Activated T-cell treated with anti-CD3 and anti-CD28 coated beads for 4 hours (primary cell): ENCODE measurements at places on chromosomes 2 and 18.

GRCh38 chr2:128793404-128793803, 474.7 kb upstream of the HS6ST1 start:
- no peak for DNase-seq

DNA sequence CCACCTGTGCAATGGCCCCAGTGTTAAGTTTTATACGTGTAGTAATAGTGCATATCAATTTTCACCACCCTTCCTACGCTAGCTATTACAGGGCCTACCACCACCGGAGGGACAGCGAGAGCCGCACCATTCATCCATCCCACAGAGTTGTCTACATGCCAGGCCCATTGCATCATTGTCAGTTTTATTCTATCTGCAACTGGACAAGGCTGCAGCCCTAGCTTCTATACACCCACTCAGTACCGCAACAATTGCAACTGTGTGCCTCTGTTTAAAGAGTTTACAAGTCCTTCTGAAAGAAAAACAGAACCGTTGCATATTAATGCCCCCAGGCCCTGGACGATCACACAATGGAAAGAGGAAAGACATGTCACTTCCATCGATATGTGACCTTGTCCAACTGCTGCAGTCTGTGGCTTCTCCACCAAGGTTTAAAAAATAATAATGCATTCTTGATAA, 58.6 kb downstream of the ZEB2 start:
- DNase-seq: no peak

GRCh38 chr2:8498994-8499393, 182.9 kb upstream of the ID2 start:
- DNase-seq: no peak

DNA sequence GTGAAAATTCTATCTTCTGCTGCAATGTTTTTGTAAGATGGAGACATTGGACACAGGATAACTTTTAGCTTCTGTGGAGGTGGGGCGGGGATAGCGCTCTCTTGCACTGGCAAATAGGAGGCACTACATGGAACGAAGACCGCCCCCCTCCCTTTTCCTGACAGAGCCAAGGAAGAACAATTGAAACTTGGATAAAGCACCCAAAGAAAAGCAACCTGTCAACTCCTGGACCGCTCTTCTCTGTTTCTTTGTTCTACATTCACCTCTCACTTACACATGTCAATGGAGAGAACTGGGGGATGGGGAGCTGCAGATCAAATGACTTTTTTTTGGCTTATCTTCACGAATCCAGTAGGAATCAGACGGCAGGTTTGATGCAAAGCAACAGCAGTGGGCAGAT, 126.3 kb upstream of the CHAC2 start:
- no peak for DNase-seq

DNA sequence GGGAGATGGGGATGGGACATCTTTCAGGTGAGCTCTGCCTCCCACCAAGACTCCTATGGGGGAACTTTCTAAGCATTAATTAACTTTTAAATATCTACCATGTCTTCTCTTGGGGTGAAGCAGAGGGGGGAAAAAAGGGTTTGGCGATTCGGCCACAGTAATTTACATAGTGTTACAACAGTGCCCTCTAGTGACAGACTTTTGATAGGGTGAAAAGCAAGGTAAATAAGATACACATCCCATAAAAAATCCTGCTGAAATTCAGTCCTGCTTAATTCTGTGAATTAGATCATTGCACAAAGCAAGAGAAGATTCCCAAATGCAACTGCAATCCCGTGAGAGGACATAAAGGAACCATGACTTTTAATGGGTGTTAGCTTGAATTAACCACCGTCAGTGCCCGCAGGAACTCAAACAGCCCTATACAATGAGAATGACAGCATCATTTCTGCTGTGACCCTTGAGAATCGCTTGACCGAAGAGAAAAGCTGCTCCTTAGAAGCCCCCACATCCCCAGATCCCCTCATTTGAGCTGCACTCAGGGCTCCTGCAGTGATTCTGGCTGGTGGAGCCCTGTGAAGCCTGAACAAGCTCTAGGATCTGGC, 32.8 kb downstream of the FAM124B start:
- DNase-seq: no peak

- DNase-seq: no peak
Measured at GRCh38 chr2:172894689-172895387, 159.2 kb downstream of the RAPGEF4 start.

DNA sequence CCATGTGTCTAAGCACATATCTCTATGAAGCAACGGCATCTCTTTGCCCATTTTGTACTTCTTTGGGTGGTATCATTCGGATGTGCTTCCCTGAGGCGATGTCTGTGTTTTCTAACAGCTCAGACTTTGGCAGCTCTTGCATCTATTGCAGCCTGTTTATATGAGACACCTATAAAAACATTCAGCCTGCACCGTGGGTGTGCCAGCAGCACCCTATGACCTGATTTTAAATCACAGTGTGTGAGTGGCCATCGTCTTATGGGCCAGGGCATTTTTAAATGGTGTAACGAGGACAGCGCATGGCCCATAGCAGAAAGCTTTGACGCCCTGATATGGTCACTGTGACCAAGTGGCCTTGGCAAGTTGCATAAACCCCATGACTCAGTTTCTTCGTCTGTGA, 12.9 kb downstream of the NPAS2 start:
- DNase-seq: no peak

DNA sequence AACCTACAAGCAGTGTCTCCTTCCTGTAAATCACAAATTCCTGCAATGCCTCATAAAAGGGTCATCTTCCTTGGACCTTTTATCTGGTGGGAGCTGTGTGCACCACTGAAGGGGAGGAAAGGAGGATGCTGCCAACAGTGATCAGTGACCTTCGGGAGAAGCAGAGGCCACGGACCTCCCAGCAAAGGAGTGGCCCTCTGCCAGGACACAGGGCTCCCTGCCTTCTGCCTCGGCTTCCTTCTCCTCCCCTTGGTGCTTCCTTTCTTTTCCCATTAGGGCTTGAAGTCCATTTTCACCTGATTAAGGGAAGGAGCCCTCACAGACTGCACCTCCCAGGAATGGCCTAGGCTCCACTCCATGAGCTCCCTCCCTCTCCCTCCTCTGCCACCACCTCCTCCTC, 85.3 kb upstream of the ITGA6 start:
- no peak for DNase-seq
